ENCODE measurements at places on chromosomes 4 and X. TPM values are rescaled to one million over a fixed set of nuclear protein-coding genes. Genes with fewer than 3 reads are reported as not detected.

GRCh38 chr4:40143926-40144508 lies 52.8 kb upstream of the RHOH start:
- no peak for DNase-seq

The CCSER1 gene
- total RNA-seq, result 3.0 TPM

The CT45A10 gene
- total RNA-seq, result not detected

The FGFR3 gene
- total RNA-seq, result 0.79 TPM

DNA sequence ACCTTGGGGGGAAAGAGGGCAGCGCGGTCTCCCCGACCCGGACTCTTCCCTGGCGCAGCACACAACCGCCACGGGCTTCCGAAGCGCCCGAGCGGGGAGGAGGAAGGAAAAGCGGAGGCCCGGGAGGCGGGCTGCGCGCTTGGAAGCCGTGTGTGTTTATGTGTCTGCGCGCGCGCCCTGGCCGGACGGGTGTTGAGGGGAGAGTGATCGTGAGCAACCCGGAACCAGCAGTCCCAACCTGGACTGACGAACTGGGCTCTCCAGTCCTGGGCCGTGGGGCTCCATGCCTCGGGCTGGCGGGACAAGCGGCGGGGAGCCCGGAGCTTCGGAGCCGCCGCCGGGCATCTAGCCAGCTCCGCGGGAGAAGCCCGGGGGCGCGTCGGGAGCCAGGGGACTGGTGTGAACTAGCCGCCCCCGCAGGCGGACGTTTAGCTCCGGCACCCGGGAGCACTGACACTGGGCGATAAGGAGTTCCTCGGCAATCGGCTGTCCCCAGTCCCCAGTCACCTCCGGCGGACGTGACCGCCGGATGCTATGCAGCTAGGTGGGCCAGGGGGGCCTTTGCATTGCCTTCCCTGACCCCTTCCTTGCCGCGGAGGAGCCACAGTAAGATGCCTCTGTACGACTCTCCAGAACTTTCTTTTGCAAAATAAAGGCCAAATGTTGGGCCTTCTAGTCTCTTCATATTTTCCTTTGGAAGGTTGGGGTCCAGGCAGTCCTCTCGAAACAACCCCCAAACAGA lies 74.8 kb upstream of the BCOR start:
- no peak for DNase-seq

GRCh38 chr4:66565801-66566200 lies 895.5 kb upstream of the EPHA5 start:
- DNase-seq, result no peak
